ENCODE measurements at places on chromosomes 6 and 20.

- DNase-seq = no peak
Measured at GRCh38 chr6:4608361-4609115, 167.7 kb upstream of the CDYL start.

- no peak for DNase-seq
Measured at GRCh38 chr6:100281471-100281901, 183.2 kb downstream of the SIM1 start.

GRCh38 chr6:158669145-158670035 is 19.5 kb downstream of the SYTL3 start:
- DNase-seq = peak; percentile 80

DNA sequence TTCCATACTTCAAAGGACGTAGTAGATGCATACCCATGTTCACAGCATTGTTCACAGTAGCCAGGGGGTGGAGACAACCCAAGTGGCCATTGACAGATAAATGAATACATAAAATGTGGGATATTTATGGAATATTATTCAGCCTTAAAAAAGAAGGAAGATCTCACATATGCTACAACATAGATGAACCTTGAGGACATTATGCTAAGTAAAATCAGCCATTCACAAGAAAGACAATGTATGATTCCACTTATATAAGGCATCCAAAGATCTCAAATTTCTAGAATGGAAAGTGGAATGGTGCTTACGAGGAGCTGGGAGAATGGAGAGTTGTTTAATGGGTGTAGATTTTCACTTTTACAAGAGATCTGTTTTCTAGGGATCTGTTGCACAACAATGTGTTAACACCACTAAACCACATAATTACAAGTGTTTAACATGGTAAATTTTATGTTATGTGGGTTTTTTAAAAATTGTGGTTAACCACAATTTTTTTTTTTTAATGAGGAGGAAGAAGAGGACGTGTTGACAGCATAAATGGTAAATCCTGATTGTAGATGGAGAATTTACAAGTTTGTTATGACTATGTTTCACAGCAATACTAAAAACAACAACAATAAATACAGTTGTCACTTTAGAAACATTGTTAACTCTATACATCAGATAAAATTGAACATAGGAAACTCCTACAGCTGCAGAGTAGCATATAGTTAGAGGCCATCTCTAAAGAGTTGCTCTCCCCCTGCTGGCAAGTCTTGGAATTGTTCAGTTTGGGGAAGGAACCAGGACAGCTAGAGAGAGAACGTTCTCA is 41.6 kb downstream of the CCN2 start:
- peak; percentile 62 for DNase-seq

- peak; percentile 53 for DNase-seq
Measured at GRCh38 chr6:158232316-158233213, 64.4 kb downstream of the GTF2H5 start.

GRCh38 chr6:91043751-91044150 is 456.9 kb upstream of the MAP3K7 start:
- no peak for DNase-seq

DNA sequence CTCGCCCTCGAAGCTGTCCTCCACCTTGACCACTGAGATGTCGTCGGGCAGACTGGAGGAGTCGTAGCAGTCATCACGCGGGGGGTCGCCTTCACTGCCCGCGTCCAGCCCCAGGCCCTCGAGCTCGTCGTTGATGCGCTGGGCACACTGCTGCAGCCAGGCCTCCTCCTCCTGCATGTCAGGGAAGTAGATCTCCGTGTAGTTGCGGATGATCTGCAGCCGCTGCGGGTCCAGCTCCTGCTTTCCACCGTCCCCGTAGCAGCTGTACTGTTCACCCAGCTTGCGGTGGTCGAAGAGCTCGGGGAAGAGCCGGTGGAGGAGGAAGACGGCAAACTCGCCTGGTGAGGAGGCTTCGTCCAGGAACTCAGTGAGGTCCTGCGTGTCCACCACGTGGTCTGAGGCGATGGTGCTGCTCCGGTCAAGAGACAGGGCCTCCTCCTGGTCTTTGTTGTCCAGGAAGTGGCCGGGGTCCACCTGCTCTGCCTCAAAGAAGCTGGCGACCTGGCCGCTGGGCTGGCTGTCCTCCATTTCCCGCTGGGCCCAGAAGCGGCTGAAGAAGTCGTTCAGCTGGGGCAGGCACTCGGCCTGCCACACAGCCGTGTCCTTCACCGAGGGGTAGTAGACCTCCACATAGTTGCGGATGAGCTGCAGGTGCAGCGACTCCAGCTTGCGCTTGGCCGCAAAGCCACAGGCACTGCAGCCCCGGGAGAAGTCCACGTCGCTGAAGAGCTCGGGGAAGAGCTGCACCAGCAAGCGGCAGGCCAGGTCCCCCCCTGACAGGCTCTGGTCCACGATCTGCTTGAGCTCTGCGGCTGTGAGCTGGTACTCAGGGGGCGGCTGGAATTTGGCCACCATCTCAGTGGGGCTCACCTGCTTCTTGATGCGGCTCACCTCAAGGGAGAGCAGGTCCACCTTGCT is 41.9 kb downstream of the MTRES1 start:
- no peak for DNase-seq

DNA sequence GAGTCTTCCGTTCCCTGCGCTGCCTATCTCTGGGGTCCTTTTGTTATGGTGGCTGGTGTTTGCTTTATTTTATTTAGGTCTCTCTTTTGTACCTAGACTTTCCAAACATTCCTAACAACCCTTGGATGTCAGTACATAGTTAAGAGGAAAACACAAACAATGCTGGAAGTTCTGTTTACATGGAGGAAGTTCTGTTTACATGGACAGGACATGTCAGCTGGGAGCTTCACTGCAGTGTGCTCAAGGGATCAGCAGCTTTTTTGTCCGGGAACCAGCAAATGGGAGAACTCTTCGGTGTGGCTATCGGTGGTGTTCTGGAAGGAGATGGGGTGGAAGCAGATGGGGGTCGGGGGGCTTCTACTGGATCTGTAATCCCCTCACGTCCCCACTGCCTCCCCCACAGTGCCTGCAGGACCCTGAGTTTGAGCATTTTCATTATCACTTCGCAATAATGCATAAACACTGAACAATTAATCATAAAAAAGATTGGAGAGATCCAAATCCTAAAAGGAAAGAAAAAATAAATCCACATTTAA is 2.7 kb downstream of the SERPINB6 start:
- DNase-seq = no peak

DNA sequence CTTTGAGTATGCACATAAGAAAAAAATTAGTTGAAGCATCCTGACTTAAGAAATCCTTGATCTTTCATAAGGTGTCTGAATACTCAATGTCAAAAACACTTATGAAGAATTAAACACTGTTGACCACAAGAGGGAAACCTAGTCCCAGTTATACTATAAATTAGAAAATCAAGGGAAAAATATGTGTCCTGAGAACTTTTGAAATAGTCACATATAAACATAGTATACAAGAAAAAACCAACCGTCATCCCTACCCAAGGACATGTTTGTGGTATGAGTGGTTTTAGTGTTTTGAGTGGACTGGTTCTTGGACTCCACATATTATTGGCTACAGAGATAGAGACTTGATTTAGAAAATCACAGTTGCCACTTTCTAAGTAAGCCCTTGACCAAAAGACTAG is 7.6 kb upstream of the HLA-DRA start:
- peak; percentile 35 for DNase-seq

Measured in amniotic epithelial cell (primary cell).